Osteocyte (in vitro differentiated cells): ENCODE measurements at places on chromosomes 5 and 9. TPM values are rescaled to one million over a fixed set of nuclear protein-coding genes. Genes with fewer than 3 reads are reported as not detected.
A peak's percentile ranks its signal among the peaks of the same experiment; 100 is the strongest.

GRCh38 chr9:38622951-38623350 is 2.6 kb upstream of the ANKRD18A start:
- DNase-seq: no peak
- H3K27me3 ChIP-seq: peaks cover 13% of the 10 kb centered on the region
- H3K36me3 ChIP-seq: peaks cover 10% of the 10 kb centered on the region
- H3K4me1 ChIP-seq: peaks cover 18% of the 10 kb centered on the region
- no peak overlapping the region for H3K27ac ChIP-seq
- H3K4me3 ChIP-seq: peak overlapping the region; percentile 75

Gene SIT1
- not detected in 2 replicates for total RNA-seq

Gene CKS2
- 23.7 and 29.2 TPM in 2 replicates for total RNA-seq

Gene STING1
- total RNA-seq: 61.6 and 73.0 TPM in 2 replicates

Gene ANKRD55
- not detected in 2 replicates for total RNA-seq

DNA sequence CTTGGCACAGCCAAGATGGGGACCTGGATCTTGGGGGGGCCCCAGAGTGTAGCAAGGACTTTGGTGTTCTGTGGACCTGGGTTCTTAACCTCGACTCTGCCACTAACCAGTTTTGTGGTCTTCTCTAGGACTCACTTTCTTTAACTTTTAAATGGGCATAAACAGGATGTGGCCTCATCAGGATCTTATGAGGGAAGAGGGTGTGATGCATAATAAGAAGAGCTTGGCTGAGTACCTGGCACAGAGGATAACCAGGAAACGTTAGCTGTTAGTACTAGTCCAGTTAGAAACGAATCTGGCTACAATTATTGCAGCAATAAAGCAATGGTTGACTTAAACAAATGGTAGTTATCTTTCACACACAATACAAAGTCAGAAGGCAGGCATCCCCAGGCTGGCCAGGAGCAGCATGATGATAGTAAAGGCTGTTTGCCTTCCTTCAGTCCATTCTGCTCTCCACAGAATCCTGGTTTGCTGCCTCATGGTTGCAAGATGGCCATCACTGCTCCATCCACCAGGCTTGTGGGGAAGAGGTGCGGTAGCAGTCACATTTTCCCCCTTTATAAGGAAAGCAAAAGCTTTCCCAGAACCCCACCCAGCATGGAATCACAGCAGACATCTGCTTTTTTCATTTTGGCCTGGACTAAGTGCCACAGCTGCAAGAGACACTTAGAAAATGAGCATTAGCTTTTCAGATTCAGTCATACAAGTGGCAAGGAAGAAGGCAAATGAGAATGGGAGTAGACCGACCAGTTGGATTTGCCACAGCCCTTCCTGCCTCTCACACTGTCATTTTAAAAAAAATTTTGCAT is 225.0 kb downstream of the AOPEP start:
- H3K27me3 ChIP-seq: no peaks in the 10 kb centered on the region
- no peak for DNase-seq
- peak overlapping the region; percentile 65 for H3K27ac ChIP-seq
- H3K36me3 ChIP-seq: peaks cover 27% of the 10 kb centered on the region
- peaks cover 52% of the 10 kb centered on the region for H3K4me1 ChIP-seq

- no peak overlapping the region for H3K4me3 ChIP-seq
- no peaks in the 10 kb centered on the region for H3K27me3 ChIP-seq
Measured at GRCh38 chr5:43078956-43079355, 38.8 kb upstream of the ANXA2R start.

Gene SVEP1
- 2.8 and 3.1 TPM in 2 replicates for total RNA-seq

GRCh38 chr5:171480239-171480638 is 60.8 kb downstream of the FGF18 start:
- DNase-seq: no peak
- H3K27me3 ChIP-seq: no peaks in the 10 kb centered on the region
- H3K4me1 ChIP-seq: peaks cover 9% of the 10 kb centered on the region
- H3K27ac ChIP-seq: no peak overlapping the region
- no peaks in the 10 kb centered on the region for H3K36me3 ChIP-seq
- no peak overlapping the region for H3K4me3 ChIP-seq

GRCh38 chr9:87160148-87161102 is 213.1 kb upstream of the GAS1 start:
- H3K27ac ChIP-seq: peak overlapping the region; percentile 85
- H3K36me3 ChIP-seq: peaks cover 3% of the 10 kb centered on the region

Gene HRH2
- total RNA-seq: not detected in 2 replicates

- H3K36me3 ChIP-seq: no peaks in the 10 kb centered on the region
- no peak for DNase-seq
- peaks cover 3% of the 10 kb centered on the region for H3K27me3 ChIP-seq
- no peak overlapping the region for H3K27ac ChIP-seq
- H3K4me3 ChIP-seq: no peak overlapping the region
Measured at GRCh38 chr9:8392866-8393265, 593.3 kb upstream of the DMAC1 start.

- H3K36me3 ChIP-seq: peaks cover 3% of the 10 kb centered on the region
- no peaks in the 10 kb centered on the region for H3K27me3 ChIP-seq
- peak overlapping the region; percentile 92 for H3K4me3 ChIP-seq
- peak overlapping the region; percentile 91 for H3K27ac ChIP-seq
Measured at GRCh38 chr5:112708103-112708622, 29.5 kb upstream of the APC start.
